NCI-H187 treated with DMSO at 0.1 percent for 48 hours (cell line): ENCODE measurements at places on chromosomes 6 and 20.
A peak's percentile ranks its signal among the peaks of the same experiment; 100 is the strongest.

DNA sequence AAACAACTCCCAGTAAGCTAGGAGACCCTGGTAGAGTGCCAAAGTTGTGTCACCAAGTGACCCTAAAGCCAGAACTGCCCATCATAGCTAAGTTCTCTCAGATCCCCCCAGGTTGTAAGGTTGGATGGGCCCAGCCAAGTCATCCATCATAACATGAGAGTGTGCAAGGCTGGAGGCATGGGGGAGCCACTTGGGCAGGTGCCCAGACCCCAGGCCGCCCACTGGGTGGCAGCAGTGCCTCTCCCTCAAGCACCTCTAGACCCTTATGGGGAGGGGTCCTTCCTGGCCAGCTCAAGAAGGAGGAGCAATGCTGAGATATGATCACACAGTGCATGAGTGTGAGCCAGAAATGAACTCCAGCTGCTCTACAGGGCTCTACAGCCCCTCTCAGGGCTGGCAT lies 154.5 kb downstream of the MYLK4 start:
- no peak for DNase-seq

DNA sequence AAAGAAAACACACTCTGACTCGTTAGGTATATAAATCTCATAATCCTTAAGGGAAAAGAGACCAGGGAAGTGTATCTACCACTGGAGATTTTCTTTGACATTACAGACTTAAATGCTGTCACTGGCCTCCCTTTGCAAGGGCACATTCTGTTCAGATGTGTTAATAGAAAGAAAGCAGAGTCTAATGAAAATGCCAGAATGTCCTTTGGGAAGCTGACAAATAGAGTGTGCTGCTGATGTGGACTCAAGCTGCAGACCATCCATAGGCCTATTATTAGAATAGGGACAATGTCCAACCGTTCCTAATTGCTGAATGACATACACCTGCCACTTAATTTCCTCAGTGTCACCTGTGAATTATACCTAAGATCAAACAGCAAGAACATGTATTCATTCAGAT lies 41.2 kb downstream of the SLC35D3 start:
- no peak for DNase-seq

GRCh38 chr6:140921366-140922226 lies 1211.1 kb upstream of the GJE1 start:
- DNase-seq = peak; percentile 18

GRCh38 chr20:12241065-12241464 lies 323.4 kb downstream of the BTBD3 start:
- peak; percentile 79 for DNase-seq

DNA sequence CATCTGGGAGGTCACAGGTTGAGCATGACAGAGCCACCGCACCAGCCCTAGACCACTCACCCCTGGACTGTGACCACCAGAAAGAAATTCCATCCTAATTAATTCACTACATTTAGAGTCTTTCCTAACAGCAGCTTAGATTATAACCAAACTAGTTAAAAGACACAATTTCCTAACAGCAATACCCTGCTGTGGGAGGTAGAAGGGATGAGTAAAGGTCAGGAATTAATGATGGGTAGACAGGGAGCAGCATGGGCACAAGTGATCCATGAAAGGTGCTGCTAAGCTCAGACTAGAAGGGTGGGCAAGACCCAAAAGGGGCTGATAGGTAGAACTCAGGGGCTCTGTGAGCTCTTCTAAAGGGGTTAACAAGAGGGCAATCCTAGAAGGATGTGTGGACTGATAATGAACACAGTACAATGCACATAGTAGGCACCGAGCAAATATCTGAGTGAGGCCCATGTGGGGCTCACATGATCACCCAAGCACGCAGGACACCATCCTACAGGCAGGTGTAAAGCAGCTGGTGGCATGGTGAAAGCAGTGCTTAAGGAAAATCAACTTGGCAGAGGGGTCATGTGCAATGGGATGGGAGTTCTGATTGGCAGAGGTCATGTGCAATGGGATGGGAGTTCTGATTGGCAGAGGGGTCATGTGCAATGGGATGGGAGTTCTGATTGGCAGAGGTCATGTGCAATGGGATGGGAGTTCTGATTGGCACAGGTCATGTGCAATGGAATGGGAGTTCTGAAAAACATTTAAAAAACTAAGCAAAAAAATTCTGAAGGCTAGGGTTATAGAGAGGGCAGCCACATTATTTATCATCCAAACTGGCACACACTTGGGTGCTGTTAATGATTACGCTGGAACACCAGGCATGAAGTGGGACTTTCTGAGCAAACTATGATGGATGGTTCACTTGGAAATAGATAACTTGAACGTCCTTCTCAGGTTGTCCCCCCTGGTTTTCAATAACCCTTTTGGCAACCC lies 188.2 kb upstream of the FOXQ1 start:
- no peak for DNase-seq

GRCh38 chr20:47202733-47203667 lies 153.5 kb downstream of the ZMYND8 start:
- DNase-seq = no peak

- DNase-seq = no peak
Measured at GRCh38 chr20:51396365-51396909, 146.1 kb downstream of the NFATC2 start.

DNA sequence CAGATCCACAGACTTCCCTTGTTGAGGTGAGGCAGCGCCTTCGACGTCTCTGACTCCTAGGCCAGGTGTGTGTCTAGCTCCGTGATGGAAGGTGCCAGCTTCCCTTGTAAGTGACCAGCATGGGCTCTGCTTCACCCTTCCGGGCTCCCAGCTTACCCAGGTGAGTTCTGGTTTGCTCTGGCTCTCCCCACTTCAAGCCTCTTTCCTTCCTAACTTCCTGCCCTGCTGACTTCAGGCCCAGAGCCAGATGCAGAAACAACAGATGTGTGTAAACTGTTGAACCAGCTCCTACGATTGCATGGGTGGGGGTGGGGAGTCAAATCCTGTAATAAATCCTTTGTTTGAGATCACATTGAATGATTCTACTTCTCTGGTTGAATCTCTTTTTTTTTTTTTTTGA lies 51.6 kb upstream of the BMP6 start:
- DNase-seq = no peak

GRCh38 chr6:47647188-47647587 lies 51.2 kb upstream of the ADGRF4 start:
- no peak for DNase-seq

- DNase-seq = no peak
Measured at GRCh38 chr6:40253420-40253819, 319.2 kb upstream of the MOCS1 start.

GRCh38 chr6:155120034-155120433 lies 124.9 kb downstream of the TIAM2 start:
- no peak for DNase-seq

- peak; percentile 89 for DNase-seq
Measured at GRCh38 chr6:43629104-43629504, at the start of gene GTPBP2. TSS of gene GTPBP2 (minus strand) at chr6:43629264. CDS start at chr6:43629162, 102 bp downstream.
